ENCODE measurements at places on chromosomes 2 and 18.
A peak's percentile ranks its signal among the peaks of the same experiment; 100 is the strongest.

GRCh38 chr2:219562049-219563020, 9.0 kb downstream of the OBSL1 start:
- DNase-seq: no peak

DNA sequence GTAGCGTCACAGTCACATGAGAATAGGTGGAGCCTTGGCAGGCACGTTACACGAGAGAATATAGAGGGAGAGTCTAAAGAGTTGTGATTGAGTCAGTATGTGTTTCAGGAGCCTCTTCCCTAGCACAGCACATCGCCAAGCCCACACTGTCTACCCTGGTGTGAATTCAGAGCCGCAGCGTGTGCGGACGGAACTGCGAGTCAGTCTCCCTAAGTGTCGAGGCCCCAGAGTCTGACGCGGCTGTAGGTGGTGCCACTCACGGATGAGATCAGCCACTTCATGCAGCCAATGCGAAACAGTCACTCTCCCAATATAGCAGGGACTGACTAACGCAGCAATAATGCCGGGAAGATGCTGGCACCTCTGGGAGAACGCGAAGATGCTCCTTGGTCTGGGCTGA, 587.3 kb upstream of the ID2 start:
- DNase-seq: no peak

DNA sequence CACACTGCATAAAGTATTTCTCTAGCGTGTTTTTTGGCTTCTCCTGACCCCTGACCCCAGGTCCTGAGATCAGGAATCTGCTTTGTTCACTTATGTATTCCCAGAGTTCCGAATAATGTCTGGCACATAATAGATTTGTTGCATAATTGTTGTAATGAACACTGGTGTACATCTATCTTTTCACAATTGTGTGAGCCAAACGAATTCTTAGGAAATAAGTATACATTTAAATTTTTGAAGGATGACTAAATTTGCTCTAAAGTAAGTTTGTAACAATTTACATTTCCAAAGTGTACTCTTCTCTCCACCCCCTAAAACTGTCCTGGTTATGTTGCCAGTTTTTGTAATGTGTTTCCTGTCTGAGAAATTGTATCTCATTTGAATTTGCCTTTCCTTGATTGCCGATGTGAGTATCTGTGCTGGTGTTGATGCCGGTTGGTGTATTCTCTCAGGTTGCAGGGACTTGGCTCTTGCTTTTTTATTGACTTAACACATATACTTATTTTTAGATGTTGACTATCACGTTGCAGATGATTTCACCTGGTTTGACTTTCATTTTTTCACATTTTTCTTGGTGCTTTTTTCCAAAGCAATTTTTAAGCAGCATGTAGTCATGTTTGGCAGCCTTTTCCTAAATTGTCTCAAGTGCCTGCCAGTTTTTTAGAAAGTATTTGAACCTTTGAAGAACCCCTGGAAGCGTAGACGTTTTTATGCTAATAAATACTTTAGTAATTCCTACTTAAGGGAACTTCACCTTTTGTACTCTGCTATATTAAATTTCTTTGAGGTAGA, 16.1 kb upstream of the FARP2 start:
- DNase-seq: no peak

- no peak for DNase-seq
These were observed 18.2 kb upstream of the HES6 start for GRCh38 chr2:238257786-238258700.

- no peak for DNase-seq
These were observed 87.3 kb downstream of the COLEC12 start for GRCh38 chr18:413233-413632.

DNA sequence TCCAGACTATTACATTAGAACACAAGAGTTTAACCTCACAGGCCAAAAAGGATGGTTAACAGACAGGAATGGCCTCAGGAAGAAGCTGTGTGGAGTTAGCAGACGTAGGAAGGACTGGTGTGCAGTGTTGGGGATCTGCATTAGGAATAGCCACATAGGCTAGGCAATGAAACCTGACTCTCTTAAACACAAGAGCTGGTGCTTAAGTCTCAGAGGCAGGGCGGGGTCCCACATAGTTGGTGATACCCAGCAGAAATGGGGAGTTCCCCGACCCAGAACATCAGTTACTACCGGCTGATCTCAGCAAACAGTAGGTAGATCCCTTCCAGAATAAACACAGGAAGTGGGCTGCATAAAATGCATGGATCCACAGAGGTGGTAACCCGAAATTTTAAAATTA, 64.1 kb downstream of the CCDC93 start:
- no peak for DNase-seq

- DNase-seq: no peak
These were observed 124.8 kb upstream of the B3GNT2 start for GRCh38 chr2:62071126-62071598.

DNA sequence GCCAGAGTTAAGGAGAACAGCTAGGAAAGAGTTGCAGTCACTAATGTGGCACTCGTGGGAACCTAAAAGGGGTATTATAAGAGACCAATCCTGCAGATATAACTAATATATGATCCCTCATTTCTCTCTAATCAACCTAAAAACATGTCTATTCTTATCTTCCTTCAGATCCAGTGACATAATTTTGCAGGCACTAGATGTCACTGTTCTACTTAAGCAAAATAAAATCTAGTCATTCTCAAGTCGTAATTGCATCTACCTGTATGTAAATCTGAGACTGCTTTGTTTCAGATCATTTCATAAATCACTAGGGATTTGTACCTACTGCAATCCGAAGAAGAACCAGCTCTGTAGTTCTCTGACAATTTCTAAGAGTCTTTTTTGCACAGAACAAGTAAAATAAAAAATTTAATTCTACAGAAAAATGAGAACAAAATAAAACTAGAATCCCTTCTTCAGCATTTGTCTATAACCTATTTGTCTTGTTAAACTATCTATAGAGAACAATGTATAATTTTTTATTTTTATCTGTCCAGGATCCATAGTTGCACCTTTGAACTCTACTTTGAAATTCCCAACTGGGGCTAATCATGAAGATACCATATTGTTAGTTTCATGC, 56.5 kb upstream of the ERBB4 start:
- peak; percentile 20 for DNase-seq

All from Panc1 (cell line).